ENCODE measurements at places on chromosomes 16 and 17.

DNA sequence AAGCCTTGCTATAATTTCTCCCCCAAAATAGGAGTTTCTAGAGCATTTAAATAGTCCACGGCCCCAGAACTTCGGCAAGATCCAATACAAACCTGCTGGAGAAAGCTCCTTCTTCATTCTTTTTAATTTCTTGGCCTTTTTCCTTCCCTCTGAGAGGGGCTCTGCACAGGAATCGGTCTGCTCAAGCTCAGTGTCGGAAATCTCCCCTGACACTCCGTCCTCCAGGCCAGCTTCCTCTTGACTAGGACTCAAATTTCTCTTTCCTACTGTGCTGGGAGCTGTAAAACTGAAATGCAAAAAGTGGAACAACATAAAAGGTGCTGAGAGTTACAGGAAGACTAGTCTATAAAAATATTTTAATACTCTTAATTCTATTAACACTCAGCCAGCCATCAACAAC lies 183.3 kb downstream of the PARN start:
- no peak for DNase-seq

DNA sequence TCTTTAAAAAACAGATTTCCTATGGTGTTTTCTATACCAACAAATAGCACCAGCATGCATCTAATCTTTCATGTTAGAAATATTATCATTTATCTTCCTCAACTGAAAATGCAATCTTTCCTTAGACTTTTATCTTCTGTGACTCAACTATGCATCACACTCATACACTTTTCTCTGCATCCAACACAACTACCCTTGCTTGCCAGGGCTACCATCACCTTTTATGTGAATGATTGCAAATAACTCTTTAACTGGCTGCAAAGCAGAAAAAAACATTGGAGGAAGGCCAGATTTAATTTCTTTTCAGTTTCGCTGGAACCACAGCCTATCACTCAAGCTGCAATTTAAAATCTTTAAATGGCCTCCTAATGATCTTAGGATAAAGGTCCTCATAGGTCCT lies 212.9 kb downstream of the CDH8 start:
- no peak for DNase-seq

DNA sequence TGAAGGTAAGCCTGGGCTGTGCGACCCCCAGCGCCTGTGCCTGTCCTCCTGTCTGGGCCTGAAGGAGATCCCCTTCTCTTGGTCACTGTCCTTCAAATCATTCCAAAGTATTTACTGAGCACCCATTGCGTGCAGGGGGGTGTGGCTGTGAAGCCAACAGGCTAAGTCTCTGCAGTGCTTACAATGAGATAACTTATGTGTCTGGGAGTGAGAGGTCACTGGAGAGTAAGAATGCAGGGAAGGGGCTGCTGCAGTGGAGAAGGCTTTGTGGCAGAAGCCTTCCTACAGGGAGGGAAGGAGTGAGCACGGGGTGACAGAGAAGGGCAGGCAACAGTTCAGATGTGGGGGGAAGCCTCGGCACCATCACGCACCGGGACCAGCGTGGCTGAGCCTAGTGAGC lies 11.2 kb upstream of the SMIM5 start:
- no peak for DNase-seq

DNA sequence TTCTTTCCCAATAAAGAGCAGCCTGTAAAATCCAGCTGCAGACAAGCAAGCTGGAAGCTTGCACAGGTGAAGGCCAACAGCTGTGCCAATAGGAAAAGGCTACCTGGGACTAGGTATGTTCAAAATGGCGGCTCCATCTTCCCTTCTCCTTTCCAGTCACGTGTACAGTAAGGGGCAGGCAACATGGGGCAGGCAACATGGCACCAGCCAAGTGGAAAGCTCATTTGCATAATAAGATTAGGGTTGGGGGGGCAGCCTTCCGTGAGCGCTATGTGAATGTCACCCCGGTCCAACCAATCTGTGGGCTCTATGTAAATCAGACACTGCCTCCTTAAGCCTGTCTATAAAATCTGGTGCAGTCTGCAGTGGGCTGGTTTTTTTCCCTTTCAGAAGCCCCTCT lies 31.3 kb downstream of the TVP23A start:
- no peak for DNase-seq

- DNase-seq, result no peak
These were observed 20.0 kb upstream of the ITGA2B start for GRCh38 chr17:44409309-44410028.
